ENCODE measurements at places on chromosomes 7 and 10. TPM values are rescaled to one million over a fixed set of nuclear protein-coding genes. Genes with fewer than 3 reads are reported as not detected.

Gene PBLD
- 0.85 TPM for polyA plus RNA-seq

Gene AEBP1
- 0.98 TPM for polyA plus RNA-seq

Gene HTR5A
- not detected for polyA plus RNA-seq

Gene ENTPD1
- 3.5 TPM for polyA plus RNA-seq

GRCh38 chr7:2029211-2029905 is 203.4 kb downstream of the MAD1L1 start:
- H3K27ac ChIP-seq: no peak overlapping the region
- DNase-seq: no peak
- H3K36me3 ChIP-seq: no peaks in the 10 kb centered on the region
- no peak overlapping the region for H3K4me3 ChIP-seq
- no peaks in the 10 kb centered on the region for H3K27me3 ChIP-seq

GRCh38 chr7:138166681-138167080 is 90.4 kb downstream of the AKR1D1 start:
- no peaks in the 10 kb centered on the region for H3K36me3 ChIP-seq
- H3K27ac ChIP-seq: no peak overlapping the region
- H3K27me3 ChIP-seq: no peaks in the 10 kb centered on the region
- H3K4me1 ChIP-seq: no peaks in the 10 kb centered on the region
- DNase-seq: no peak
- no peak overlapping the region for H3K4me3 ChIP-seq

GRCh38 chr7:16233517-16233916 is 187.8 kb downstream of the CRPPA start:
- H3K27ac ChIP-seq: no peak overlapping the region
- DNase-seq: no peak

DNA sequence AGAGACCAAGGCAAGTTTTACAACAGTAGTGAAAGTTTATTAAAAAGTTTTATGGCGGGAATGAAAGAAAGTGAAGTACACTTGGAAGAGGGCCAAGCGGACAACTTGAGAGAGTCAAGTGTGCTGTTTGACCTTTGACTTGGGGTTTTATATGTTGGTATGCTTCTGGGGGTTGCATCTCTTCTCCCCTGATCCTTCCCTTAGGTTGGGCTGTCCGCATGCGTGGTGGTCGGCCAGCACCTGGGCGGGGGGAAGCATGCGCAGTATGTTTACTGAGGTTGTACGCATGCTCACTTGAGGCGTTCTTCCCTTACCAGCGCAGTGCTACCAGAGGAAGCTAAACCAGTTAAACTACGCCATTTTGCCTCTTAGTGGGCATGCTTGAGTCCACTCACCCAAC is 31.9 kb downstream of the NUP42 start:
- H3K36me3 ChIP-seq: no peaks in the 10 kb centered on the region
- no peaks in the 10 kb centered on the region for H3K4me1 ChIP-seq
- H3K4me3 ChIP-seq: no peak overlapping the region
- DNase-seq: no peak

DNA sequence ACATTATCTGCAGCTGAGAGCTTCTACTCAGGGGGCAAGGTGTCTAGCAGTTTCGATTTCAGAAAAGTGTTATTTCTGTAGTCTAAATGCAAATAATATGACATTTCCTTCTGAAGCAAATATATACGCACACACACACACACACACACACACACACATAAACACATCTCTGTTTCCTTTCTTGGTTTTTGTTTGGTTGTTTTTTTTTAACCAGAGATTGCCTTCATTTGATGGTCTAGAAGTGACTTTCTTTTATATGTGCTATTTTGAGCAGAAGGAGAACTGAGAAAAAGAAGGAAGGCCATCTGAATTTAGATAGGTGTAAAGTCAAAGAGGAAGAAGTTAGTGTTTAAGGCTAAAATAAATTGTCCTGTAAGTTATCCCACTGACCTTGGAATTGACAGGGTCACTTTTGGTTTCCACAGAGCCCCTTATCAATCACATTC is 142.2 kb downstream of the TRIL start:
- H3K27ac ChIP-seq: no peak overlapping the region
- no peaks in the 10 kb centered on the region for H3K4me1 ChIP-seq
- H3K36me3 ChIP-seq: no peaks in the 10 kb centered on the region
- no peaks in the 10 kb centered on the region for H3K27me3 ChIP-seq

DNA sequence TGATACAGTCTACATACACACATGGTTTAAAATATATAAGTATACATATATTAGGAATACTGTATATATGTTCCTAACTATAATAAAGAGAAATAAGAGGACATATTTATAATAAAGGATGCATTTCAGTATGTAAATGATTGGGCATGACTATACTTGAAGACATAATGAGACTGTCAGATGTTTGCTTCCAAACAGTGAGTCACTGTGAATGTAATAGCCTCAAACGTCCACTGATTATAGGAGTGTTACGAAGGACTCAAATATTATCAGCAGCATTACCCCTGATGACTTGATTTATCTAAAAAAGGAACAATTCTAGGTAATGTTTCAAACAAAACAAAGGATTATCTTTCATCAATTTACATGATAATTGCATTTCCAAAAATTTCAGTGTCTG is 39.9 kb upstream of the NRBF2 start:
- H3K27ac ChIP-seq: no peak overlapping the region
- DNase-seq: no peak
- no peaks in the 10 kb centered on the region for H3K36me3 ChIP-seq
- H3K27me3 ChIP-seq: peaks cover 1% of the 10 kb centered on the region

DNA sequence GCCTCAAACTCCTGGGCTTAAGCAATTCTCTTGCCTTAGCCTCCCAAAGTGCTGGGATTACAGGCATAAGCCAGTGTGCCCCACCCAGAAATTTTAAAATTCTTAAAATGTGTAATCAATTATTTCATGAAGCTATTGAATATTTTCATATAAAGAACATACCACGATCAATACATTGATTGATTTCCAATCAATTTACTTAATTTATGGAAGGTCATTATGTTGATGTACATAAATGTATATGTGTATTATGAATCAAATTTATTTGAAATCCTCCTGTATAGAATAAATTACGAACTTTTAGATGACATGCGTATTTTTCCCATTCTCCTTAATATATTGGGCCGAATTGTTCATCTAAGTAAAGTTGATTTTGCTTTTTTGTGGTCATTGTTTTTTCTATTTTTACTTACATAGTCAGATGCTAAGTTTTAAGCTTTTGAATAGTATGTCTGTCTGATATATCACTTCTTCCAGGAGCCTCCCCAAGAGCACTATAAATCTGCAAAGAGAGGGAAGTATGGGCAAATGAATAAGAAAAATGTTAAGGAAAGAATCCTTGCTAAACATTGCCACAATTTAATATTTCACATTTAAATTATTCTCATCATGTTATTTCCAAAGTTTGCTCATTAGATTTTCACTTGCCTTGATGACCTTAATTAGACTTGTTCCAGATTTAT is 35.3 kb downstream of the SKIDA1 start:
- H3K4me1 ChIP-seq: peaks cover 12% of the 10 kb centered on the region
- H3K4me3 ChIP-seq: no peak overlapping the region
- H3K27ac ChIP-seq: no peak overlapping the region

DNA sequence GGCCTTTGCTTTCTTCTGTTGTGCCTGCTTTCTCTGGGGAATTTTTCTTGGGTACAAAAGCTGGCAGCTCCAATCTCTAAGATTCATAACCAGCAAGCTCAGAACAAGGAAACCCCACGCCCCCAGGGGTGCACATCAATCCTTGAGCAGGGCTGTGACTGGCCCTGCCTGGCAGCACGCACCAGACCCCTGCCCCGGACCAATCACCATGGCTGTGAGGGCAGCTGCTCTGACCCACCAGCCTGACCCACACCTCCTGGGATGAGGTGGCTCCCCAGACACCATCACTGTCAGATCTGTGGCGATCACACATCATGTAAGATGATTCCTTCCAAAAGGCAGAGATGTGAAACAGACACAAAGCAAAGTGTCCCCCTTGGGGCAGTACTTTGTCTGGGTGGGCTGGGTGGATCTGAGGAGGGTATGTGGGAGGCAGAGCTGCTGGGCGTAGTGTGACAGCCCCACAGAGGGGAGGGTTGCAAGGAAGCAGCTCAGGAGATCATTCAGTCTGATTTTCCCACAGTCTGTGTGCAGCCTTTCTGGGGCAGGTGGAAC is 175.5 kb upstream of the SHH start:
- H3K4me1 ChIP-seq: no peaks in the 10 kb centered on the region
- no peaks in the 10 kb centered on the region for H3K36me3 ChIP-seq
- no peak for DNase-seq
- no peaks in the 10 kb centered on the region for H3K27me3 ChIP-seq

DNA sequence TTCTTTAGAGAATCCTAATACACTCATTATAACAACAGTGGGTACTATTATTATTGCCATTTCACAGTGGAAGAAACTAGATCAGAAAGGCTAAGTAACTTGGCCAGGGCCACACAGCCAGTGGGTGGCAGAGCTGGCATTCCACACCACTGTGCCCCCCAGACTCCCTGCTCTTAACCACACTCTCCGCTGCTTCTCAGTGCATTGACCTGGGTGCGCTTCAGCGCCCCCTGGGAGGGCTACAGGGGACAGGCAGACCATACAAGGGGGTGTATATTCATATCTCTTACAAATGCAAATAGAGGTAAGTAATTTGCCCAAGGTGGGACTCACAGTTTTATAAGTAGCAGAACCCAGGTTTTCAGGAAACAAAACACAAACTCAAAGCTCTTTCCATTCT is 77.0 kb upstream of the NMT2 start:
- H3K4me3 ChIP-seq: no peak overlapping the region
- H3K36me3 ChIP-seq: no peaks in the 10 kb centered on the region
- no peaks in the 10 kb centered on the region for H3K27me3 ChIP-seq
- no peaks in the 10 kb centered on the region for H3K4me1 ChIP-seq
- DNase-seq: no peak
- H3K27ac ChIP-seq: no peak overlapping the region
